ENCODE measurements at places on chromosomes 1 and 21. TPM values are rescaled to one million over a fixed set of nuclear protein-coding genes. Genes with fewer than 3 reads are reported as not detected.

The ANKRD45 gene
- total RNA-seq, result not detected

The FCRLB gene
- total RNA-seq, result not detected

The PKLR gene
- total RNA-seq, result not detected

The DPT gene
- total RNA-seq, result 30.2 TPM

The ODF2L gene
- total RNA-seq, result 26.7 TPM

The LCK gene
- total RNA-seq, result not detected

DNA sequence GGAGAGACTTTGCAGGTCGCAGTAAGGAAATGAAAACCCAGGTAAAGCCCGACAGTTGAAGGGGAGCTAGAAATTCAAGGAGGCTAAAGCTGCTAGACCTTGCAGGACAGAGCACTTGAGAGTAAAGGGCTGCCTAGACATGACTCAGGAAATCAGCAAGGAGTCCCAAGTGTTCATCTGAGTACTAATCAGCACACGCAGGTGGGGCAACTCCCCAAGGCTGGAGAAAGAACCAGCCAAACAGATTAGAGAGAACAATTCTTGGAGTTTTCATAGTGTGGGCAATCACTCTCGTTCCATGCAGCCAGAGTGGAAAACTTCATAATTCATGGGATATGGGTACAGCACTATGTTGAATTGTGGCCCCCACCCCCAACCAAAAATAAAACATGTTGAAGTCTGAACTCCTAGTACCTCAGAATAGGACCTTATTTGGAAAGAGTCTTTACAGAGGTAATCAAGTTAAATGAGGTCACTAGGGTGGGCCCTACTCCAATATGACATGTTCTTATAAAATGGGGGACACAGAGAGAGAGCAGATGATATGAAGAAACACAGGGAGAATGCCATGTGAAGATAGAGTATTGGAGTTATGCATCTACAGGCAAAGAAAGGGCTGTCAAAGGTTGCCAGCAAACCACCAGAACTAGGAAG, 28.0 kb downstream of the SYDE2 start:
- no peaks in the 10 kb centered on the region for H3K4me1 ChIP-seq
- H3K36me3 ChIP-seq, result peaks cover 15% of the 10 kb centered on the region
- DNase-seq, result no peak

DNA sequence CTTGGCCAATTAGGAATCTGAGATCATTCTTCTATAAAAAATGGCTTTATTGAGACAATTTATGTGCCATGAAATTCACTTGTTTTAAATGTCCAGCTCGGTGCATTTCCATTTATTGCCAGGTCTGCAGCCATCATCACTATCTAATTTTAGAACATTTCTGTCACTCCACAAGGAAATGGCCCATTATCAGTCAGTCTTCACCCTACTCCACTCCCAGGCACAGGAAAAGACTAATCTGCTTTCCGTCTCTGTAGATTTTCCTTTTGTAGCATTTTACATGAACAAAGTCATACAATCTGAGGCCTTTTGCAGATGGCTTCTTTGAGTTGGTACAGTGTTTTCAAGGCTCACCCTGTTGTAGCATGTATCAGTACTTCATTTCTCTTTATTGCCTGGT, 27.2 kb downstream of the KIF26B start:
- DNase-seq, result no peak
- peaks cover 3% of the 10 kb centered on the region for H3K36me3 ChIP-seq
- H3K27ac ChIP-seq, result no peak overlapping the region
- H3K4me1 ChIP-seq, result peaks cover 20% of the 10 kb centered on the region
- H3K4me3 ChIP-seq, result no peak overlapping the region

DNA sequence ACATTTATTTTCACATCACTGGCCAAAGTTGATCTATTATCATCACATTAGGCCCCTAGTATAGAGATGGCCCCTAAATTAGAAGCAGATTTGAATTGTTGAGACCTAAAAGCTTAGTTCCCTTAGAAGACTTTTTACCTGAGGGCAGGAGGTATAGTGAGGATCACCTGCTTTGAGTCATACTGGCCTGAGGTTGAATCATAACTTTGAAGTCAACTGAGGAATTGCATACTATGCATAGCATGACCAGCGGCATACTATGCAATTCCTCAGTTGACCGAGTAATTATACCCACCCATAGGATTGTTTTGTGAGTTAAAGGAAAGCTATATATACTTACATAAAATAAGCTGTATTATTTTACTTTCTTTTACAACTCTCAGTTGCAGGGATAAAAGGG, 50.3 kb upstream of the DPH5 start:
- H3K27me3 ChIP-seq, result no peaks in the 10 kb centered on the region
- no peak for DNase-seq
- H3K4me1 ChIP-seq, result no peaks in the 10 kb centered on the region
- peaks cover 7% of the 10 kb centered on the region for H3K36me3 ChIP-seq

GRCh38 chr1:170166518-170167180, 20.9 kb downstream of the NTMT2 start:
- no peaks in the 10 kb centered on the region for H3K27me3 ChIP-seq
- no peak overlapping the region for H3K27ac ChIP-seq
- peaks cover 35% of the 10 kb centered on the region for H3K4me1 ChIP-seq
- H3K36me3 ChIP-seq, result no peaks in the 10 kb centered on the region
- no peak overlapping the region for H3K4me3 ChIP-seq

- no peak overlapping the region for H3K4me3 ChIP-seq
- H3K4me1 ChIP-seq, result no peaks in the 10 kb centered on the region
- H3K36me3 ChIP-seq, result no peaks in the 10 kb centered on the region
- DNase-seq, result no peak
Measured at GRCh38 chr1:103783944-103784377, 34.3 kb downstream of the AMY1C start.

DNA sequence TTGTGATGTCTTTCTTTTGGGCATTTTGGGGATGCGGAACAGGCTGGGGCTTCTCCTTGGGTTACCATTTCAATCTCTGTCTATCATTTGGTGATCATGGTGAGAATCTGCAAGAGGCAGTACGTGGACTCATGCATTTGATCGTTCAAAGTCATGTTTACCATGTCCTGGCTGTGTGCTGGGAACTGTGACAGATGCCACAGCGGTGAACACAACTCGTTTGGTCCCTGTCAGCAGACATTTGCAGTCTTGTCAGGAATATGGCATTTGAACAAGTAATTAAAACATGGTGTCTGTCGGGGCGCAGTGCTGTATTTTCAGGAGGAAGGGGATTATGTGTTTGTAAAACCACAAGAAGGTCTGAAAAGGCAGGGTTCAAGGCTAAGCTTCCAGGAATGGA, 103.3 kb upstream of the IGSF21 start:
- DNase-seq, result peak; percentile 5
- H3K4me3 ChIP-seq, result no peak overlapping the region
- no peaks in the 10 kb centered on the region for H3K4me1 ChIP-seq
- no peaks in the 10 kb centered on the region for H3K36me3 ChIP-seq
- no peak overlapping the region for H3K27ac ChIP-seq
- H3K27me3 ChIP-seq, result peaks cover 26% of the 10 kb centered on the region

All from chondrocyte (in vitro differentiated cells).